A549 treated with DMSO at 1 μM for 4 hours (cell line): ENCODE measurements at places on chromosomes 5 and 9. TPM values are rescaled to one million over a fixed set of nuclear protein-coding genes. Genes with fewer than 3 reads are reported as not detected.

DIPK1B gene
- 7.1 to 10.2 TPM (median 8.0 TPM) in 5 replicates for total RNA-seq

PRPF4 gene
- 61.8 to 63.0 TPM (median 62.3 TPM) in 5 replicates for total RNA-seq

ELOVL7 gene
- 11.7 to 15.6 TPM (median 12.8 TPM) in 5 replicates for total RNA-seq

SLCO4C1 gene
- total RNA-seq = 0.03 TPM in 1 of 5 replicates, not detected in the others

AMBP gene
- total RNA-seq = 6.4 to 8.9 TPM (median 7.8 TPM) in 5 replicates

TMOD1 gene
- total RNA-seq = 3.0 to 3.4 TPM (median 3.3 TPM) in 5 replicates

SPACA9 gene
- total RNA-seq = 3.8 to 5.2 TPM (median 4.7 TPM) in 5 replicates

TSC1 gene
- total RNA-seq = 16.2 to 19.7 TPM (median 17.9 TPM) in 5 replicates

CYLC2 gene
- total RNA-seq = not detected in 5 replicates

CXCL14 gene
- total RNA-seq = 0.10 to 0.25 TPM (median 0.12 TPM) in 5 replicates

NUDT12 gene
- total RNA-seq = 1.7 to 2.5 TPM (median 2.0 TPM) in 5 replicates

SNX24 gene
- 19.8 to 23.9 TPM (median 22.1 TPM) in 5 replicates for total RNA-seq

NDUFA8 gene
- total RNA-seq = 96.3 to 108 TPM (median 104 TPM) in 5 replicates

SERF1A gene
- 0.60 to 1.5 TPM (median 0.86 TPM) in 5 replicates for total RNA-seq

OBP2B gene
- total RNA-seq = not detected in 5 replicates

BDP1 gene
- total RNA-seq = 9.8 to 13.8 TPM (median 12.4 TPM) in 5 replicates

AHRR gene
- 3.5 to 4.3 TPM (median 3.6 TPM) in 5 replicates for total RNA-seq

CER1 gene
- total RNA-seq = not detected in 5 replicates

PCDHB11 gene
- 0.07 to 0.12 TPM (median 0.11 TPM) in 3 of 5 replicates, not detected in the others for total RNA-seq

FYB1 gene
- 12.9 to 18.3 TPM (median 17.1 TPM) in 5 replicates for total RNA-seq

RGS7BP gene
- total RNA-seq = not detected in 5 replicates

SCAMP1 gene
- total RNA-seq = 21.4 to 32.3 TPM (median 29.7 TPM) in 5 replicates

ECSCR gene
- not detected in 5 replicates for total RNA-seq
